ENCODE measurements at places on chromosomes 3 and 15. TPM values are rescaled to one million over a fixed set of nuclear protein-coding genes. Genes with fewer than 3 reads are reported as not detected.

MOBP gene
- total RNA-seq = not detected

SCN5A gene
- total RNA-seq = not detected

PCOLCE2 gene
- 393 TPM for total RNA-seq

CCR9 gene
- total RNA-seq = not detected

UBAP1L gene
- total RNA-seq = 2.2 TPM

SATB1 gene
- 24.4 TPM for total RNA-seq
